ENCODE measurements at places on chromosomes 4 and X.

DNA sequence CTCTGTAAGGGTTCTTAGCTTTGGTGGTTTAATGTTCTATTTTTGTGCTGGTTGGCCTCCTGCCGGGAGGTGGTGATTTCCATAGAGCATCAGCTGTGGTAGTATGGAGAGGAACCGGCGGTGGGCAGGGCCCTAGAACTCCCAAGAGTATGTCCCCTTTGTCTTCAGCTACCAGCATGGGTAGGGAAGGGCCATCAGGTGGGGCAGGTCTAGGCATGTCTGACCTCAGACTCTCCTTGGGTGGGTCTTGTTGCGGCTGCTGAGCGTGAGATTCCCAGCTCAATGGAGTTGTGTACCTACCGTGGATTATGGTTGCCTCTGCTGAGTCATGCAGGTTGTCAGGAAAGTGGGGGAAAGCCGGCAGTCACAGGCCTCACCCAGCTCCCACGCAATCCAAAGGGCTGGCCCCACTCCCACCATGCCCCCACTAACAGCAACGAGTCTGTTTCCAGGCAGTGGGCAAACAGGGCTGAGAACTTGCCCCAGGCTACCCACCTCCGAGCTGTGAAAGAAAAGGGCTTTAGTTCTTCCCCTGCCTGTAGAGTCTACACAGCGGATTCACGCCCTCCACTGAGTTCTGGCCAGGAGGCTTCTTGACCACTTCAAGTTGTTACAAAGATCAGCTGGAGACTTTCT lies 235.9 kb downstream of the RPA4 start:
- DNase-seq: no peak

DNA sequence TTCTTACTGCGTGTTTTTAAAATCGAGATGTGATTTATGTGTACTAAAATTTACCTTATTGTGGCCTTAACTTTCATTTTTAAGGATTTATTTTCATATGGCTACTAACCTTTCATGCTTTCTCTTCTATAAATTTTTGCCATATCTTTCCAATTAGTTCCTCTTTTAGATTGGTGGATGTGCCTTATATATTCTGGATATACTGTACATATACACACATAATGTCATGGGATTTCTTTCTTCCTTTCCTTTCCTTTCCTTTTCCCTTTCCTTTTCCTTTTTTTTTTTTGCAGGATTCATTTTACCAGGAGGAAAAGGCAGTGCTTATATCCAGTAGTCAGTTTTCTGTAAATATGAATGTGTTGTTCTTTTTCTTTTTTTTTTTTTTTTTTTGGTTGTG lies 37.2 kb downstream of the FHIP1A start:
- DNase-seq: no peak

GRCh38 chr4:73721435-73721834 lies 18.9 kb upstream of the CXCL8 start:
- DNase-seq: no peak

GRCh38 chr4:178577933-178578332 lies 1135.7 kb upstream of the AGA start:
- no peak for DNase-seq

DNA sequence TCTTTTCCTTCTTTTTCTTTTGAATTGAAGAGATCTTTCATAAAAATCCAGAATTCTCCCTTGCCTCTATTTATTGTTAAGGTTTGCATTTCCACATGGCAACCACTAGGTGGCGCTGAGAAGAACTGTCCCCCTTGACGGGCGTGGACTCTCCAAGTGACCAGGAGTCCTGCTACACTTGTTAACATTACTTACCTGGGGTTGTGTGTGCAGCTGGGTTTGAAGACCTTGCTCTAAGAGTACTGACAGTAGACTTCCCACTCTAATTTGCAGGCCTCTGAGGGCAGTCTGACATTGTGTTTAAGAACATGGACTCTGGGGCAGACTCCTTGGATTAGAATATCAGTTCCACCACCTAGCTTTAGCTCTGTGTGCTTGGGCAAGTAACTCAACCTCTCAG lies 52.8 kb downstream of the GPRIN3 start:
- no peak for DNase-seq

GRCh38 chr4:22458098-22458497 lies 57.8 kb downstream of the ADGRA3 start:
- DNase-seq: no peak

DNA sequence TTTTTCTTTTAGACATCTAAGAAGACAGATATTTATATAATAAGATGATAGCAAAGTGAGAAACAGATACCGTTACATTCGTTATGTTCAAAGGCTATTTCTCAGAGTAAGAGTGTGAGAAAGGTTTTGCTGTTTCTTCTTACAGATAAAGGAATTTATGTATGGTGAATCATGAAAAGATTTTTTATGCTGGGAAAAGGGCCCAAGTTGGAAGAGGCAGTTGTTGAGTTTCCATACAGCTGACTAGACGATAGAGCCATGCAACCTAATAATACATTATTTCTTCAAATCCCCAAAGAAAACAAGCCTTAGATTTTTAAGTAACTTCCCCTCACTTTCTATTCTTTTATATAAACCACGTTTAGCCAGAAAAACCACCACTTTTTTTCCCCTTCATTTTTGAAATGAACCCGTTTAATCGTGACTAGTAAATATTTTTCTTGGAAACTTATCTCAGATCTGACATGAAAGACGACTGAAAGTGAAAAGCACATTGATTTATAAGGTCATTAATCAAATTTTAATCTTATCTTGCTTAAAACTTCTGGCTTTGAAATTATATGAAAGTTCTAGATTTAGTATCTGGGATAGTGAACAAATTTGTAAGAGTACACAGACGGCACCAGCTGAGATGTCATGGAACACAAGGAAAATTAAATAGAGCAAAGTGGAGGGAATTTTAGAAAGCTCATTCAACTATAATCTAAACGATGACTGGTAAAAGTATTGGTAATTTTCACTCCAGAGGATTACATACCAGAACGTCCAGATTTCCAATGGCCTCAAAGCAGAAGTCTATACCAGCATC lies 10.9 kb downstream of the ADH6 start:
- DNase-seq: no peak

- DNase-seq: no peak
Observed at GRCh38 chrX:71171110-71171801, 26.6 kb downstream of the NLGN3 start.

DNA sequence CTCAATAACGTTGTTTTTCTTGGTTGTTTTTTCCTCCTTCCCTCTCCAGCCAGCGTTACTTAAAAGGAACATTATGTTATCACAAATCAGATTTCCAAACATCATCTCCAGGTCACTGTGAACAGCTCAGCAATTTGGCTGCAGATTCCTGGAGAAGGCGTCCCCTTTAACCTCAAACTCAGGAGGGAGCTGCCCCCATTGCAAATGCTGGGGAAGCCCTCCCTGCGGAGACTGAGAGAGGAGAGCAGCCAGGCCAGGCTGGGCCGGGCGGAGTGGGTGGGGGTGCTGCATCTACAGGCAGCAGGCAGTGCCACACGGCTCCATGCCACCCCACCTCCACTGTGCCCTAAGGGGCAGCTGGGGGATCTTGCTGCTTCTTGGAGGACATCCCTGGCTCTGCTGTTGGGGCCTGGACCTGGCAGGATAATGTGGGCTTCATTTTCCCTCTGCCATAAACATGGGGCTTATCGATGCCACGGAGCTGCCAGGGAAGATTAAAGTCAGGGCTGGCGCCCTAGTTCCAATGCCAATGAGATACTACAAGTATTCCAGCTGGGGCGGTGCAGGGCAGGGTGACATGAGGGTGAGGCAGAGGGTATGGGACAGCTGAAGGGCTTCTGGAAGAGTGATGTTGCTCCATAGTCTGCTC lies 148.8 kb downstream of the PJA1 start:
- DNase-seq: no peak

DNA sequence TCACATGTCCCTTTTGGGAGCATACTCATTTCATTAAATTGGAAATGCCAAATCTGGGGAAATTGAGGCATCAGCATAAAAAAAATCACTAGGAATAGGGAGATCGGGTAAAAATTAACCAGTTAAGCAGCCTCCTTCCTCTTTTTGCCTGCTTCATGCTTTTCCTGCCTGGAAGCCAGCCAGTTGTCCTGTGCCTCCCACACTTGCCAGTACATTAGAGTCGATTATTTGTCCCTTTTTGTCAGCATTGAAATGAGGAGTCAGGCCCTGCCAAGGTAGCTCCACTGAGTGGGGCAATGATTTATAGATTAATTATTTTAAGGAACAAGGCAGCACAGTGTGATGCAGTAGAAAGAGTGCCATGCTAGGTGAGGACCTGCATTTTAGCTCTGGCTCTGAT lies 55.3 kb downstream of the SH2D1A start:
- no peak for DNase-seq

DNA sequence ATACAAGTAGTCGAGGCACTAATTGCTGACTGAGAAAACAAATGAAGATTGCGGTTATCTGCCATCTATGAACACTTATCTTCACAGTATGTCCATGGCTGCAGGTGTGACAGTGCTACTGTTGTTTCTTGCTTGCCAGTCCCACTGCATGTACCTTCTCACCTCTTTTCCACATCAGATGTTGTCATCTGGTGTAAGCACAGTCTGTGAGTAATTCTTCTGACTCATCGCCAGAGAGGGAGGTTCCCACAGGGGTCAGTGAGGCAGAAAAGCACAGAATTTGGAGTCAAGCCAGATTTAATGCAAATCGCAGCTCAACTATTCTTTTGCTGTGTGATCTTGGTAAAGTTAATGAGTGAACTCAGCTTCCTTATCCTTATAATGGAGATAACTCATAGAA lies 144.4 kb downstream of the GLRA2 start:
- DNase-seq: peak; percentile 74

DNA sequence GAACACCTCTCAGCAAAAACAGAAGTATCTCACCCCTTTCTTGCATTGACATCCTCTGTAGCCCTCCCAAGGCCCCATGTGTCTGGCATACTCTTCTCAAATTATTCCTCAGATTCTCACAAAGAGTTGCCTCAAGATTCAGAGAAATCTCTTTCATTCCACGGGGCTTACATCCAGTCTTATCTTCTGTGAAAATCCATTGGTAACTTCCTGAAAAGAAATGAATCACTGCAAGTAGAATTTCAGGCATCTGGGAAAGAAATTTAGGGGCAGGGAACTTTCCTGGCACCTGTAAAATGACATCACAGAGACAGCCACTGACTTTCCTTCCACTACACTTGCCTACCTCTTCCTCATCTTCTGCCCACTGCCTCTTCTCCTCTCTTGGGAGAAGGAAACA lies 182.5 kb upstream of the ARHGEF9 start:
- no peak for DNase-seq

DNA sequence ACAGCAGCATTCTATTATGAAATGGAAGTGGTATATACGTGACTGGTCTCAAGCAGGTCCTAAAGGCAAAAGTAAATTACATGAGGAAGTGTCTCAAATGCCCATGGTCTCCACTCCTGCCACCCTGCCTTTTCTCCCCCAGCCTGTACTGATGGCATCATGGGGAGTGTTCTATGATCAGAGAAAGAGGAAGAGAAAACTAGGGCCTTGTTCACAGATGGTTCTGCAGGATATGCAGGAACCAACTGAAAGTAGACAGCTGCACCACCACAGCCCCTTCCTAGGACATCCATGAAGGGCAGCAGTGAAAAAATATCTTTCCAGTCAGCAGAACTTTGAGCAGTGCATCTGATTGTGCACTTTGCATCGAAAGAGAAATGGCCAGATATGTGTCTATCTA lies 901.5 kb downstream of the ARAP2 start:
- no peak for DNase-seq

- no peak for DNase-seq
Observed at GRCh38 chr4:42750091-42750490, 93.2 kb upstream of the ATP8A1 start.

DNA sequence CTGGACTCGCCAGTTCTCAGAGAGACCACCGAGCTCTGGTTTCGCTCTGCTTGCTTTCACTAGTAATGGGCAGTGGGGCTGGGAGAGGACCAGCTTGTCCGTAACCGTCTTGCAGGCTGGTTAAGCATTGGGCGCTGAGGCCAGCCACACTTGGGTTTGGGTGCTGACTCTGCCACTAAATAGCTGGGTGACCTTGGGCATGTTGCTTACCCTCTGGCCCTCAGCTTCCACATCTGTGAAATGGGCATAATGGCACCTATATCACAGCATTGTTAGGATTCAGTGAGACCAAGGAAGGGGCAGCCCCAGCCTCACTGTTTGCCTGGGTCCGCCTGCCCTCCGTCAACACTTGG lies 43.5 kb downstream of the EVC start:
- no peak for DNase-seq

- DNase-seq: no peak
Observed at GRCh38 chr4:152164561-152164960, 371.3 kb downstream of the FBXW7 start.

DNA sequence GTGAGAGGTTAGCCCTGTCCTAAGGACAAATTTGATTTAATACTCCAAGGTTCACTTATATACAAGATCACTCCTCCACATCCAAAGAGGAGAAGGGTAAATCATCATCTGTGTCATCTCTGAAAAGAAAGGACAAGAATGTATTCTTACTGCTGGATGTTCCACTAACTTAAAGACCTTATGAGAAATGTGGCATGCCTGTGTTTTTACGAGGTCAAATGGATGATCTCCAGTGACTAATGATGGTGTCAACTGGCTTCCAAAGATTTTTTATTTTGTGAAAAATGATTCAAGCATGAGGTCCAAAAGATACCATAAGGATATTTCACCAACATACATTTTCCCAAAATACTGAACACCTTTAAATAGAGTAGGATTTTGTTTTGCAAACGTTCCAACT lies 143.4 kb downstream of the PTCHD1 start:
- DNase-seq: no peak

GRCh38 chr4:80008971-80009370 lies 64.1 kb downstream of the ANTXR2 start:
- DNase-seq: no peak

GRCh38 chrX:7574325-7574724 lies 268.6 kb upstream of the VCX start:
- no peak for DNase-seq

DNA sequence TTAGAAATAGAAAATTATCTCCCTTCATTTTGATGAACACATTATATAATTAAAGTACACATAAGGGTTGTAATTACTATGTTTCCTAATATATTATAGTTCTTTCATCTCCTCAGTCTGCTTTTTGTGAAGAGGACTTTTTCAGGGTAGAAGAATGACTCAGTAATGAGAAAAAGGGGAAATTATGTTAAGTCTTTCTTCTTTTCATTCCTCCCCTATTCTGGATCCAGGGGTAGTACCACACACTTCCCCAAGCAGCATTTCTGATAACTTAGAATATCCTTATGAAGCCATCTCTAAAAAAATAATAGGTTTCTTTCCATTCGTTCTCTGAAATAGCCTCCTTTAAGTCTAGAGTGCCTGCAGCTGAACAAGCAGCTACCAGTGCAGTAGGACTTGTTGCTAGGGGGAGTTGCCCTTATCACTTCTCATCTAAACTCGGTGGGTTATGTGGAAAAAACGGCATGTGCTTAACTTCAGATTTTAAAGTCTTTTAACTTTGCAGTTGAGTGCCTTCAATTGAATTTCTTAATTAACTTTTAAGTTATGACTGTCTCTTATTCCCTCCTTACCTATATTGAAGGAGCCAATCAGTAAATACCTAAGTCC lies 184.8 kb downstream of the ARHGAP24 start:
- DNase-seq: no peak
